ENCODE measurements at places on chromosomes 2 and 18. TPM values are rescaled to one million over a fixed set of nuclear protein-coding genes. Genes with fewer than 3 reads are reported as not detected.
A peak's percentile ranks its signal among the peaks of the same experiment; 100 is the strongest.

DNA sequence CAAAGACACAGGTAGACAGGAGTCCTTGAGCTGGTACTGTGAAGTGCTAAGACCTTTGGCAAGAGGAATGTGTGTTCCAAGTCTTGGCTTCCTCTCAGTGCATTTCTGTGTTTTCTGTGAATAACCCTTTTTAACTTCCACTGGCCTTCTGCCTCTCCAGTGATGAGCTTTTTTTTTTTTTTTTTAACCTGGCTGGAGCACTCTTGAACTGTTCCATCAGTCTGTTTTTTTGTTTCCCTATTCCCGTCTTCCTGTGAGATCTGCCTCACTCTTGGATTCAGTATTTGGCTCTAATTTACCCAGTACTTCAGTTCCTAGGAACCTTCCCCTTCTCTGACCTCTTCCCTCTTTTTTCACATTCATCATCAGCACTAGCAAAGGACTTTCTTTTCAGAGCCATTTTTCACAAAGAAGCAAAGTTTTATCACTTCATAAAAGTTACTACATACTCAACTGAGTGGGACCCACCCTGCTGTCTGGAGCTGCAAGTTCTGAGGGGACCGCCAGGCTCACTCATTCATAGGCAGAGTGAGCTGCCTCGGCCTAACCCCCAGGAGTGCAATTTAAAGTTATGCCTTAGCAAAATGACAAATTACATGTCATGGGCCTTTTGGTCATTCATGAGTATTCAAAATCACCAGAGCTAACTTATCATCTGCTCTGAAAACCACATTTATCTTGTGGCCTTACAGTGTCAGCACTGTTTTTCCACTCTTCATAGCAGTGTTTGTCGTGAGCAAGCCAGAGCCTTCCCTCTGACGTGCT, 126.9 kb upstream of the DAPL1 start:
- peak; percentile 27 for DNase-seq

DNA sequence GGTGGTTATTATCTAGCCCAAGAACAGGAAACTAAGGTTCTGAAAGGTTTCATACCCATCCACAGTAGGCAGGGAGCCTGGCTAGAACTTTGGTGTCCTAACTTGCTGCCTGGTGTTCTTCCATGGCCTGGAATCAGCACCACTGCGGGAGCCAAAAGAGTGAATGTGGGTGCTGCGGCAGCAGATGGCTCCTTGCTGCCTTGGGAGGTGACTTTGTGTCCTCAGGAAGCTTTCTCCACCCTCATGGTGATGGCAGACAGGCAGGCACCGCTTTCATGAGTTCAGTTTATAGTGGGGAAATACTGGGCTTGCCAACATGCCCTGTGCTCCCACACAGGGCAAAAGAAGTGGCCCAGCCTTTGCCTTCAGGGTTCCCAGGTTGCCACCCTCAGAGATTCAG, 385.2 kb downstream of the BCL11A start:
- no peak for DNase-seq

GRCh38 chr2:209600341-209601171, 171.1 kb upstream of the UNC80 start:
- no peak for DNase-seq

- DNase-seq: no peak
Observed at GRCh38 chr2:83827618-83828017, 631.5 kb downstream of the SUCLG1 start.

DNA sequence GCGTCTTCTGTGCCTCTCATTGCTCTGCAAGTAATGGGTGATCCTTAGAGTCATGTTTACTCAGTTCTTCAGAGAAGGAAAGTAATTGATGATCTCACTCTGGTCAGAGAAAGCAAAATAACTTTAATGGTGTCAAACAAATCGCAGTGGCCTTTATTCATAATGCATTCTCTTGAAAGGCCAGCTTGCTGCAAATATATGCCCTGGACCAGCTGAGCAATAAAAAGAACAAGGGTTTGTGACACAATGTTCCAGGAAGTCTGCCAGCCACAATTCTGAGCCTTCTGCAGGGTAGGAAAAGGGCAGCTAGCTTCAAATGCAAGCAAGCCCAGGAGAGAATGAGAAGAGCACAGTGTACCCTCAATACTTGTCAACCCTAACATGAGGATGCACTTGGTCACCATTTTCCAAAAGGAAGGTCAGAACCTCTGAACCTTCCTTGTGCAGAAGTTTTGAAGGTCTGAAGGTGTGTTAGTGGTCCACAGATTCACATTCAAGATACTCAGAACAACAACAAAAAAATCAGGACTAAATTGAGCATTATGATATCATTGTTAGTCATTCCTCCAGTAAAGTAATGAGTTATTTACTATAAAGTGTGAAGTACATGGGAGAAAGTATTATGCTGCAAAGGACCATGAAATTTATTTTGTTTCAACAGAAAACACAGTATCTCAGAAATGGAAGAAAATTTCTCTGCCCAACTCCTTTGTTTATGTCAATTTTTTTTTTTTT, 355.6 kb downstream of the PAX3 start:
- no peak for DNase-seq

GRCh38 chr2:74050151-74050550, 65.4 kb downstream of the TET3 start:
- no peak for DNase-seq

- no peak for DNase-seq
Observed at GRCh38 chr2:67930156-67930555, 132.6 kb downstream of the C1D start.

GRCh38 chr2:33784488-33784887, 185.4 kb upstream of the FAM98A start:
- no peak for DNase-seq

- DNase-seq: no peak
Observed at GRCh38 chr2:25777077-25777476, 101.2 kb downstream of the ASXL2 start.

DNA sequence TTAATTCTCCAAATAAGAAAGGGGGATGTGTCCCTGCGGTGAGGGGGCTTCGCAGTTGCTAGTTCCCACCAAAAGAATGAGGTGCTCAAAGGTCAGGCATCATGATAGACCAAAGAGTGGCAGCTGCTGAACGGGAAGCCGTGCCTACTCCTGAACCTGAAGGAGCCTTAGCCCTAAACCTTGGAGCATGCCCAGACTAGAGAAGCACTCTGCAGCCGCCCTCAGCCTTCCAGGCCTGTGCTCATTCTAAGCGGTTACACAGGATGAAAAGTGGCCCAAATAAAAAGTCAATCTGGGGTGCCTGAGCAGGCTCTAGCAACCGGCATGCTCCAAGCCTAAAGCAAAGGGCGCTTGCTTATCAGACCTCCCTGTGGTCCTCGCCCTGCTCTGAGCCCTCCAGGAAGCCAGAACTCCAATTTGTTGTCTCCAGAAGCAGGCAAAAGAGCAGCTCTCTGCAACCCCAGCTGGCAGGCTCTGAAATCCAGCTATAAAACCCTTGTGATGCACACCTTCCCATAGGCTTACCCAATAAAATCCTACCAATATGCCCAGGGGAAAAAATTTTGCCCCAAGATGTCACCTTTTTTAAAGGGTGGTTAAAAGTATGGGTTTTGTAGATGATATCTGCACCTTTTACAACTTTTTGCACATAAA, 17.5 kb downstream of the UXS1 start:
- DNase-seq: no peak

DNA sequence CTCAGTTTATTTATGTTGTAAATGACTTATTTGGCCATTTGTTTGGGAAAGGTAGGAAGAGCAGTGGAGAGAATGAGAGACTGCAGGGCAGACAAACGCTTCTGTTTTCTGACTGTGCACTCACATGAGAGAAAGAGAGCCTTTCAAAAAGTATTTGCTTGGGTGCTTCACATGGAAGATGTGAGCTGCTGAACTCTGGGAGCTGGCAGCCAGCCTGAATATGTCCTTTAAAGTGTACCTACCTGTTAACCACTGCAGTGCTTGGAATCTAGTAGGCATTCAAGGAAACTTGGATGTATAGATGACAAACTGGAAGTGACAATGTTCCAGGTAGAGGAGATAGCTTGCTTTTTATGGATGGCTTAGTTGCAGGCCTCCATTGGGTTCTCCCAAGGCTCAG, 68.8 kb downstream of the PTPRM start:
- DNase-seq: no peak

- no peak for DNase-seq
Observed at GRCh38 chr2:190607014-190607597, 41.8 kb upstream of the NAB1 start.

DNA sequence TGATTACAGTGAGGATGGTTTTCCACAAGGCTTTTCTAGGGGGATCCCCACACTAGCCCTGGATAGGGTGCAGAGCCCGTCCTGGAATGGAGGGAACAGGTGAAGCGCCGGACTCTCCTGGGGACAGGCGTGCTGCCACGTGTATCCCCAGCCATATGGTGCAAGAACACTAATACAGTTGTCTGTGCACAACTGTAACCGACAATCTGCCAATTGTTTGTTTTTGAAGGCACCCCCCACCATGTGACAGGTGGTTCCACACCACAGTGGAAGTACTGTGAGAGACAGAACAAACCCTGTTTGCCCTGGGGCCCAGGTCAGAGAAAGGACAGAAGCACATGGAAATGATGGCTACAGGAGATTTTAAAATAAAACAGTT, 52.9 kb downstream of the MYCN start:
- DNase-seq: no peak

DNA sequence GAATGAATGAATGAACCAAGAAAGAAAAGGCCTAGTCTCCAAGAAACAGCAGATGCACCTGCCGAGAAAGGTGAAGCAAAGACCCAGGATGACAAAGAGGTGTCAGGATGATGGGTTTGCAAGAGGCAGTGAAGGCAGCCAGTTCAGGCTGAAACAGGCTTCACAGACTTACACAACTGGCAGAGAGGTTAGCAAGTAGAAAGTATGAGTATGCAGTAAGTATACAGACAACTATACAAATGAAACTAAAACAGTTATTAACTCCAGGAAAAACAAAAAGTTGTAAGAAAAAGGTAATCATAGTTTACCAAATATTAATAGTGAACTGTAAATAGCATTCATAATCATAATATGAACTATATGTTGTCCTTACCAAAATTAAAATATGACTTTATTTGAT, 19.8 kb upstream of the RNU4ATAC start:
- no peak for DNase-seq

DNA sequence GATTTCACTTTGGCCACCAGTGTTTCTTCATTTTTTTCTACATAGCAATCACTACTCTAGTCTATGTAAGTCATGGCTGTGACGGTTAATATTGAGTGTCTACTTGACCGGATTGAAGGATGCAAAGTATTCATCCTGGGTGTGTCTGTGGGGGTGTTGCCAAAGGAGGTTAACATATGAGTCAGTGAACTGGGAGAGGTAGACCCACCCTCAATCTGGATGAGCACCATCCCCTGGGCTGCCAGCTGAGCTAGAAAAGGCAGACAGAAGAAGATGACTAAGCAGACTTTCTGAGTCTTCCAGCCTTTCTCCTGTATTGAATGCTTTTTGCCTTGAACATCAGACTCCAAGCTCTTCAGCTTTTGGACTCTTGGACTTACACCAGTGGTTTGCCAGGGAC, 265.0 kb upstream of the SLC8A1 start:
- DNase-seq: no peak

GRCh38 chr18:54776282-54776977, 51.8 kb upstream of the RAB27B start:
- DNase-seq: no peak

- DNase-seq: no peak
Observed at GRCh38 chr2:232957657-232958090, 55.4 kb downstream of the NGEF start.

GRCh38 chr18:72160510-72161445, 383.4 kb downstream of the CBLN2 start:
- no peak for DNase-seq

DNA sequence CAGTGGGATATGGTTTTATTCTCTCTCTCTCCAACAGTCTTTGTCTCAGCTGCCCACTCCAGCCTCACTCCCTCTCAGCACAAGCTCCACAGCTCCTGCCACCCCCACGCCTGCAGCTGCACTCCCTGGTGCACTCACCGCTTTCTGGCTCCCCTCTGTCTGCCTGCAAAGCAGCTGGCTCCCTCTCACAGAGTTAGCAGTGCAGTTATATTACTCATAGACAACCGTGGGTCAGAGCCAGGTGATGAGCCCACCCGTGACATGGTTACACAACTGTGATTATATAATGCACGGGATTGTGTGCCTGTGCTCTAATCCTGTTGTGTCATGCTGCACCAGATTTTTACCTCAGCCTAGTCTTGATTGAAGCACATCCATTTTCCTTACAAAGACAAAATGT, 276.9 kb upstream of the CHAC2 start:
- DNase-seq: no peak

- peak; percentile 29 for DNase-seq
Observed at GRCh38 chr2:117323331-117323730, 491.2 kb upstream of the DDX18 start.

DNA sequence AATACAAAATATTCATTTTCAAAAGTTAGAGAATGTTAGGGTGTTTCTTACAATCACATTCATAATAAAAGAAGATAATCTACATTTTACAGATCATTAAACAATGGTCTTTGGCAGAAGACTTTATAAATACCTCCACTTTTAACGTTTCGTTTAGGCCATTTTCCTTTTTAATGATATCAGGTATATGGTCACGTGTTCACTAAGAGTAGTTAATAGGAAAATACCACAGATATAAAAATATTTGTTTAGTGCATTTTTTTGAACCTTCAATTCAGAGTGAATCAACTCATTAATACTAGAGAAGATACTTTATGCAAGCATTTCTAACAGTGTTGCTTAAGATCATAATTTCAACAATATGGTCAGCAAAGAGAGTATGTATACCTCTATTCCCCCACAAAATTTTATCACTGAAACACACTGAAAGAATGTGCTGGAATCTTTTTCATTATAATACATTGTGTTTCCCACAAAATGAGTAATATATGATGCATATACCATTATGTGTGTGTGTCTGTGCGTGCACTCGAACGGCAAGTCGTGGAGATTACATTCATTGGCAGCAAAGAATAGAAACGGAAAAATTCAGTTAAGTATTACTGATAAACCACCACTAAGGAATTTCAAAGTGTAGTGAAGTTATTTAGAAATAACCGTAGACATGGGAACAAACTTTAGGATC, 319.9 kb upstream of the THUMPD2 start:
- DNase-seq: no peak

GRCh38 chr18:79071037-79071436, 1.8 kb downstream of the ATP9B start:
- DNase-seq: no peak

The LGALSL gene
- 41.8 TPM for polyA plus RNA-seq

The VAMP5 gene
- polyA plus RNA-seq: 33.8 TPM

The ASB18 gene
- polyA plus RNA-seq: 0.15 TPM

The MSGN1 gene
- polyA plus RNA-seq: not detected

The RAB6D gene
- 1.7 TPM for polyA plus RNA-seq

The BMP10 gene
- polyA plus RNA-seq: not detected

The MCM6 gene
- 73.0 TPM for polyA plus RNA-seq

The FSHR gene
- polyA plus RNA-seq: not detected

The DTNA gene
- 22.7 TPM for polyA plus RNA-seq

The UGT1A10 gene
- polyA plus RNA-seq: not detected

The TRAPPC12 gene
- 99.9 TPM for polyA plus RNA-seq

The RAB6C gene
- polyA plus RNA-seq: 0.75 TPM

The RAX gene
- polyA plus RNA-seq: not detected

The TUBB8B gene
- polyA plus RNA-seq: 0.96 TPM

The RAD51AP2 gene
- polyA plus RNA-seq: 0.38 TPM

The GCG gene
- not detected for polyA plus RNA-seq
